ENCODE measurements at places on chromosomes 6 and 20. TPM values are rescaled to one million over a fixed set of nuclear protein-coding genes. Genes with fewer than 3 reads are reported as not detected.
A peak's percentile ranks its signal among the peaks of the same experiment; 100 is the strongest.

DNA sequence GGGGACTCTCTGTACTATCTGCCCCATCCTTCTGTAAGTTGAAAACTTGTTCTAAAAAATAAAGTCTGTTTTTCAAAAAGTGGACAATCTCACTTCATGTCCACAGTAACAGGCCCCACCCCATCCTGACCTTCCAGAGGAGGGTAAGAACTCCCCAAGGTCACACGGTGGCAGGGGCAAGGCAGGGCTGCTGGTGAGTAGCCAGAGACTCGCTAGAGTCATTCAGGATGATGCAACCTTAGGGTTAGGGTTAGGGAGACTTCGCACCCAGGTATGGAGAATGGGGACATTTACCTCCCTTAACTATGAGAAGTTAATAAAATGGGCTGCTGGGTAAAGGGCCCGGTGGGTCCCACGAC lies 15.4 kb downstream of the PEDS1 start:
- H3K4me3 ChIP-seq: no peak overlapping the region
- peak overlapping the region; percentile 83 for H3K27ac ChIP-seq
- no peak for DNase-seq
- H3K4me1 ChIP-seq: peaks cover 77% of the 10 kb centered on the region
- H3K36me3 ChIP-seq: peaks cover 24% of the 10 kb centered on the region

DNA sequence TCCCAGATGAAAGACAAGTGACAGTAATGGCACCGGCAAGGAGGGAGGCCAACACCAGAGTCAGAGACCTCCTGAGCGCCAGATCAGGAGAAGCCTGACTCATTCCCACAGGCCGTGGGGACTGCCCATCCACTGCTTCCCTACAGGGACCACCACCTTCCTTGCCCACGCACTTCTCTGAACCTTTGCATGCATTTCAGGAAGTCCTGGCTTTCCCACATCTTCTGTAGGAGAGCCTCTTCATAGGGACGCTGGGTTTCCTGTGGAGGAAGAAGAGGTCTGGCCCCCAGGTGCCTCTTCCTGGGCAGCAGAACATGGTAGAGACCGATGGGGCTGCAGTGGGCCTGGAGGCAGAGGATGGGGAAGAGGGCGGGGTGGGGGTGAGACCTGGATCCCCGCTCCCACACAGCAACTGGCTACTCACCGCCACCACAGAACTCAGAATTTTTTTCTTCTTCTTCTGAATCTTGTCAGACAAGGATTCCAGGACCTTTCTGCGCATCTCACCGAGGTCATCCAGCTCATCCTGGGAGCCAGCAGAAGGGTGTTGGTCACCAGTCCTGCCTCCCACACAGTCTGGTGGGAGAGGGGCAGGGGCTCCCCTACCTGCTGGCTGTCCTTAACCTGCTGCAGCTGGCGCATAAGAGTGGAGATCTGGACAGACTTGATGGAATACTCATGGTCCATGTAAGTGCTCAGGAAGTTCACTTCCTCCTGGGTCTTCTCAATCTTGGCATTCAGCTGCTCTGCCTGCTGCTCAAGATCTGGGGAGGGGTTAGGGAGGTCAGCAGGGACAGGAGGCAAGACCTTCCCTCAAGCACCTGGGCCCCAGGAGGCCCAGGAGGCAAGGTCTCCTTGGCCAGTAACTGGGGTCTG lies 13.7 kb downstream of the C20orf96 start:
- H3K4me1 ChIP-seq: peaks cover 5% of the 10 kb centered on the region
- H3K4me3 ChIP-seq: no peak overlapping the region
- no peaks in the 10 kb centered on the region for H3K27me3 ChIP-seq
- no peak overlapping the region for H3K27ac ChIP-seq
- H3K36me3 ChIP-seq: peaks cover 38% of the 10 kb centered on the region

- peaks cover 25% of the 10 kb centered on the region for H3K4me1 ChIP-seq
- no peaks in the 10 kb centered on the region for H3K27me3 ChIP-seq
Measured at GRCh38 chr6:118889163-118889562, 4.8 kb upstream of the ASF1A start.

DNA sequence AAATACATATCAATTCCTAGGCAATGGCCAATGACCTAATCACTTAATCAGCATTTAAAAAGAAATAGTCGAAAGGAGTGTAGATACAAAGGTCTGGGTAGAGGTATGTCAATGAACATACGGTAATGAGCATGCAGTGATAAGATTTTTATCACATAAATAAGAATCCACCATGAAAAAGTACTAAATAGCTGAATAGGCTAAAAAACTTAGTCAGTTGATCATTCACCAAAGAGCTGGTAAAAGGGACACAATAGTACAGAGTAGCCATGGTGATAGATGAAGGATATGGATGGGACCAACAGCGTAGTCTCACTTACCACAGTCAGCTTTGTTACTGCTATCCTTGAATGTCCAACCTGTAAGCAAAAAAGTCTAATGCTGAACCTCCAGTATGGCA lies 1018.6 kb upstream of the EYS start:
- no peaks in the 10 kb centered on the region for H3K36me3 ChIP-seq
- no peaks in the 10 kb centered on the region for H3K27me3 ChIP-seq
- no peak overlapping the region for H3K27ac ChIP-seq
- H3K4me1 ChIP-seq: no peaks in the 10 kb centered on the region

DNA sequence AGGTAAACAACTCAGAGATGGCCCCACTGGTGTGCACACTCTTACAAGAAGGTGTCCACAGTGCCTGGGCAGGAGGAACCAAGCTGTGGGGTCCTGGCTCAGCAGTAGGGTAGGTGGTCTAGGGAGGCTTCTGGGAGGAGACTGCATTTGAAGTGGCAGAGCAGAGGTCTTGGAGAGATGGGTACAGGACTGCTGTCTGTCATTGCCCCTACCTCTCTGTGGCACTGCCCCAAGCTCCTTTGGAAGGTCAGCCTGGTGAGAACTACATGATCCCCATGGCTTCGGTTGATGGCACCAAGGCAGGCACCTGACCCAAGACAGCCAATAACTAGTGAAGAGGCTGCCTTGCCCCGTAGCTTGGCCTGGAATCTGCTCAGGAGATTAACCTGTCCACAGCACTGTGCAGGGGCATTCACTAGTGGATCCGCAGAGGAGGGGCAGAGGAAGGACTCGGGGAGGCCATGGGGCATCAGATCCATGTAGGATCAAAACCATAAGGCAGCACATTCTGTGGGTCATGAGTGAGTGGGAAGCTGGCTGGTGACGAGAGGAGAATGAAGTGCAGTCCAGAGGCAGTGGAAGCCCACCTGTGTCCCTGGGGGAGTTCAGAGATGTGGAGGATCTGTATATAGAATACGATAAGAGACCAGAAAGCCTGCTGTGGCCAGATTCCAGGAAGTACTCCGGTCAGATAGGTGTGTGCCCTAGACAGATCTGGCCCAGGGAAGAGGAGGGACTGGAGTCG lies 162.0 kb downstream of the GRM4 start:
- H3K4me1 ChIP-seq: no peaks in the 10 kb centered on the region
- no peaks in the 10 kb centered on the region for H3K36me3 ChIP-seq
- no peak for DNase-seq
- no peak overlapping the region for H3K27ac ChIP-seq
- H3K4me3 ChIP-seq: no peak overlapping the region
- peaks cover 65% of the 10 kb centered on the region for H3K27me3 ChIP-seq

DNA sequence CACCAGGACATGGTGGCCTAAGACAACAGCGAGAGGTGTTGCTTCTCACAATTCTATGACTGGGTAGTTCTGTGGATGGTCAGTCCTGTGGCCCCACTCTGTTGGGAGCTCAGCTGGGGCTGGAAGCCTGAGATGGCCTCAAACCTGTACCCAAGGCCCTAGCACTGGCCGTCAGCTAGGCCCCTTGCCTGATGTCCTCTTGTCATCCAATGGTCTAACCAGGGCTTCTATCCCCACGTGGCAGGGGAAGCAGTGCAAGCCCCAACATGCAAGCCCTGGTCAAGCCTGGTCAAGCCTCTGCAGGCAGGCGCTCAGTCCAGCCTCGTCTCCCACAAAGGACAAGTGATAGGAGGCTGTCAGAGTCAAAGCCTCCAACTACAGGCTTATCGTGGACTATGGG lies 196.5 kb upstream of the CST7 start:
- no peak overlapping the region for H3K27ac ChIP-seq
- H3K4me3 ChIP-seq: no peak overlapping the region
- H3K4me1 ChIP-seq: no peaks in the 10 kb centered on the region
- DNase-seq: no peak

NRM gene
- 3.7 TPM for total RNA-seq

RALGAPA2 gene
- total RNA-seq: 21.0 TPM

Data from left ventricle myocardium inferior (tissue), 1 donor.